CD4-positive, alpha-beta T cell treated with Interleukin-6 at 100 ng/mL for 8 hours (primary cell): ENCODE measurements at places on chromosomes 5 and 9.

DNA sequence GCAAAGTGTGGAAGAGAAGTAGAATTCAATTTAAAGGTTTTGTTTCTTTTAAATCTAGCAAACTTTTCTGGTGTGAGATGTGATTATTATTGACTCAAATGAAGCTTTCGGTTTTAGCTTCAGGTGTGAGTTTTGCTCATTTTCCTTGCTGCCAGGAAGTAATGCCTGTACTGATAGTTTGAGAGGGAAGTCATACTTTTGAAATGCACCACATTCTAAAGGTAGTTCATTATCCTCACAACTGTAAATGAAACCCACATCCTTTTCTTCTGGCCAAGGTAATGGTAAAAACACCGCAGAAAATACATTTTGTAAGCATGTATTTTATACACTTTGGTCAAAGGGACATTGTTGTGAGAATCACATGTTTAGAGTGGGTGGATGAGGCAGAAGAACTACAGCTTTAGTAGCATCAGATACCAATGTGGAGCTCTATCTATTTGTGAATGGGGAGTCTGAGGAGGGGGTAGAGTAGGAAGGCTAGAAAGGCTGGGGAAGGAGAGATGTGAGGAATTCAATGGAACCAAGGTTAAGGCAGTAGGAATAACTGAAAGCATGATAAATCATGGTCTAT, 167.0 kb upstream of the CDKN2B start:
- no peak for DNase-seq

DNA sequence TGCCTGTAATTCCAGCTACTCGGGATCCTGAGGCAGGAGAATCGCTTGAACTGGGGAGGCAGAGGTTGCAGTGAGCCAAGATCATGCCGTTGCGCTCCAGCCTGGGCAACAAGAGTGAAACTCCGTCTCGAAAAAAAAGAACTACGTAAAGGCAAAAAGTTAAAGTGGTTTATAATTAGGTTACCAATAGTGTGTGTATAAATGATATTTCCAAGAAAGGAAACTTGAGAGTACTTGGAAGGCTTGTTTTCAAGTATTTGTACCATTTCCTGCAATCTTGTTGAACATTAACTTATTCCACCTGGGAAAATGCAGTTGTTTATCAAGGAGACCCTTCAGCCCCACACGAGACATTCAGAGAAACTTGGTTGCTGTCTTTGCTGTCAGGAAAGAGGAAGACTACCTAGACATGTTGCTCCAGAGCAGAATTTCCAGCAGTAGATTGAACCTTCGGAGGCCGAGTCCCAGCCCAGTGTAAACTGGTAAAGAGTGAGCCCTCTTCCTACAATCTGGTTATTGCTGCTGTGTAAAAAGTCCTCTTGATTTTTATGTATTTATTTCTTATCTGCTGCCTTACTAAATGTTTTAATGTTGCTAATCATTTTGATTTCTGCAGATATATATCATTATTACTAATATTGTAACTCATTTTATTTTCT, 30.1 kb downstream of the STXBP1 start:
- DNase-seq, result no peak

GRCh38 chr5:138946831-138947560, 71.9 kb upstream of the LRRTM2 start:
- DNase-seq, result no peak

GRCh38 chr9:137042751-137043727, 2.9 kb downstream of the NPDC1 start:
- DNase-seq, result no peak

DNA sequence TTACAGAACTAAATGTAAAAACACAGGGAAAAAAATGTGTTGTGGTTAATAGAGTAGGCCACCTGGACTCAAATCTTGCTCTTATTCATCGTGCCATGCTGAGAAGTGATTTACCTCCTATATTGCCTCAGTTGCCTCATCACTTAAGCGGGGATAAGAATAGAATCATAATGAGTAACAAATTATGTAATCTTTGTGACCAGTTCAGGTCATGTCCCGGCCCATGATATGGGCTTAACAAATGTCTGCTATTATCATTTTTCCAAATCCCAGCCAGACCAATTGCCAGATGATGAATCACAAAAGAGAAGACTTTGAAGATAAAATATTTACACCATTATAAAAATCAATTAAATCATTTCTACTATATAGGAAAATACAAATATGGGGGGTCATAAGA, 89.8 kb downstream of the CDH6 start:
- no peak for DNase-seq

DNA sequence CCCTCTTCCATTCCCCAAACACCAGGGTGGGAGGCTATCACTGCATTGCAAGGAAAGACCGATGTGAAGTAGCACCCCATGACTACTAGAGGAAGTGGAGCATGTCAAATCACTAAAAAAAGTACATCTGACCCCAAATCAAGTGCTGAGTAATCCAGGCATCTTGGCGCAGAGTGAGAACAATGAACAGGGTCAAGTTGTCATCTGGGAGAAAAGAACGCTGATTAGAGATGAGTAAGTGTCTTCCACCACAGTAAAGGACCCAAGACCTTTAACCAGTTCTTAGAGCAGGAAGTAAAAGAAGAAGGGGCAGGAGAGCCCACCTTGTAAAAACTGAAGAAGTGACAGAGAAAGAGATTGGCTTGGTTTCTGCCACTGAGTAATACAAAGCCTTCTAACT, 75.0 kb upstream of the RAD23B start:
- DNase-seq, result no peak

- no peak for DNase-seq
Observed at GRCh38 chr5:54520438-54520846, 2.9 kb downstream of the SNX18 start.

GRCh38 chr9:133238272-133238850, 29.3 kb upstream of the OBP2B start:
- DNase-seq, result peak; percentile 20

GRCh38 chr5:169153405-169153804, 147.5 kb downstream of the SLIT3 start:
- no peak for DNase-seq

DNA sequence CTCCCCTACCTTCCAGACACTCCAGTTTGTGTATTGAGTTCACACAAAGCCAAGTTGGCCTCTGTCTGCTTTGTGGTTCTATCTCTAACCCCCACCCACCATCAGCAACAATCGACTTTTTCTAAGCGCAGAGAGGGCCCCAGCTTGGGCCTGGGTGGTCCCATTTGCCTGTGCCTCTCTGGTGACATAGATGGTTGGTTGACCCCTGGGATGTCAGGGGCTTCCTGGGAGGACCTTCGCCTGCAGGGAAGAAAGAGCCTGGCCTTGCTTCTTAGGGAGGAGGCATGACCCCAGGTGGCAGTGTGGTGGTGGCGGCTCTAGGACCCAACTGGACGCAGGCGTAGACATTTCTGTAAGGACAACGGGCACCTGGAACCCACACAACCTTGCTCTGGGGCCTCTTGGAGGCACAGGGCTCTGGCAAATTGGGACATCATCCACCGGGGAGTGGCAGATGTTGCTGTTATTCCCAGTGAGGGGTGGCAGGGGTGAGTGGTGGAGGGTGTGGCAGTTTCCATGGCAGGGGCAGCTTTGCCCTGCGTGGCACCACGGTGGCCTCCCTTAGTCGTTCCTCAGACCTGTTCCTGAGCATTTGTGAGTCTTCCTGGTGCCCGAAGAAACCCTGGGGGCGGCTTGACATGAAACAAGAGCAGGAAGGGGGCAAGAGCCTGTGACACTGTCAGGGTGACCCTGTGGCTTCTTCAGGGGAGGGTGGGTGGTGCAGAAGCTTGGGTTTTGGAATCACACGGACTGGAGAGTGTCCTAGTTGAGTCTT, 171.0 kb upstream of the IER5L start:
- DNase-seq, result no peak

- no peak for DNase-seq
Observed at GRCh38 chr5:64214132-64214531, 48.5 kb downstream of the RNF180 start.

- no peak for DNase-seq
Observed at GRCh38 chr9:121125590-121125989, 50.8 kb downstream of the CNTRL start.

DNA sequence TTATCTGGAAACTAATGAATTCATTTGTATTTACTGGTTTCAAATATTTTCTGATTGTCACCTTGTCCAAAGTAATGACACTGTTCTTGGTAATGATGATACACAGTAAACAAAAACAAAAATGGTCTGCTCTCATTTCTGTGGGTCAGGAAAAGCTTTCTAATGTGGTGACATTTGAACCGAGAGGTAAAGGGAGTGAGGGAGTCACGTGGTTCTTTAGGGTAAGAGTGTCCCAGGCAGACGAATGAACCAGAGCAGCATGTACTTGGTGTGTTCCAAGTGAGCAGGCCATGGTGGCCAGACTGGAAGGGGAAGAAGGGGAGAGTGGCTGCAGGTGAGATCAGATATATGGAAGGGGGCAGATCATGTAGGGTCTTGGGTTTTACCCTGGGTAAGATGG, 247.0 kb upstream of the SLC30A5 start:
- no peak for DNase-seq

GRCh38 chr9:38062498-38063362, 6.3 kb downstream of the SHB start:
- DNase-seq, result no peak

DNA sequence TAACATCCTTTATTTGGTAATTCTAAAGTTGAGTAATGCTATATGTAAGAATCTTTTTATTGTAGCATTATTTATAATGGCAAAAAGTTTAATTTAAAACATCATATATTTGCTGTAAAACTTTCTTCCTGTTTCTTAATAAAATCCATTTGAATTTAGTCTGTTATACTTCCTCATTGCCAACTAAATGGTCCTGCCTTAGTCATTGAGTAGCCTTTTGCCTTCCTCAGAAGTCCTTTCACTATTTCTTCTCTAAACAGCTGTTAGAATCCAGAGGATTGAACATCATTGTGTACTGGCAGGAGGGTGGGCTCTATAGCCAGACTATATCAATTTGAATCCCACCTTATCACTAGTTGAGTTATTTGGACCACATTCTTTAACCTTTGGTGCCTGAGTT, 11.0 kb downstream of the SLC44A1 start:
- no peak for DNase-seq

GRCh38 chr5:123093601-123094236, 4.7 kb downstream of the PRDM6 start:
- no peak for DNase-seq

DNA sequence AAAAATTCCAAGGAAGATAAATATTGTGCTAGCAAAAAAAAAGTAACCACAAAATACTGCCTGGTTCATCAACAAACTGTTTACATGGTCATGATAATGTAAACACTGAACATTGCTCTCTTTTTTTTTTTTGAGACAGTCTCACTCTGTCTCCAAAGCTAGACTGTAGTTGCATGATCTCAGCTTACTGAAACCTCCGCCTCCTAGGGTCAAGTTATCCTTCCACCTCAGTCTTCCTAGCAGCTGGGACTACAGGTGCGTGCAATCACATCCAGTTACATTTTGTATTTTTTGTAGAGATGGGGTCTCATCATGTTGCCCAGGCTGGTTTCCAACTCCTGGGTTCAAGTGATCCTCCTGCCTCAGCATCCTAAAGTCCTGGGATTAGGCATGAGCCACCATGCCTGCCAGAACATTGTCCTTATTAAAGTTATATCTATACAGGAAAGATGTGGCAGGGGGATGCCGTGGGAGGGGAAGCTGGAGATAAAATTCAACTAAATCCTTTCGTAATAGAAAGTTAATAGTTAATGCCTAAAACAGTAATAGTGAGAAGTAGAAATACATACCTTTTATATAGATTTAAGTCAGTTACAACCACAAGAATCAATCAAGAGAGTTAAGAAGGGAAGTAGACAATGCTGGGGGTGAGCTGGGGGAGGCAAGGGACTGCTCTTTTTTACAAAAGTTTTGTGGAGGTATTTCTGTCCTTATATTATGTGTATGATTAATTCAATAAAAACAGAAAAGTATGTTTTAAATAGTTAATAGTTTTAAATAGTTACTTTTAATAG, 52.3 kb downstream of the RGMB start:
- DNase-seq, result no peak

- peak; percentile 44 for DNase-seq
Observed at GRCh38 chr5:151223447-151224264, at the start of gene CCDC69. Gene CCDC69, minus strand, starts transcription at chr5:151224092. Its CDS starts 122 bp downstream, at chr5:151223970.

- no peak for DNase-seq
Observed at GRCh38 chr9:113621309-113621791, 157.8 kb downstream of the RGS3 start.
